IMR-90 (cell line): ENCODE measurements at places on chromosomes 4 and X. TPM values are rescaled to one million over a fixed set of nuclear protein-coding genes. Genes with fewer than 3 reads are reported as not detected.

The TLR10 gene
- not detected in 2 replicates for total RNA-seq

The COL4A5 gene
- 15.0 and 16.3 TPM in 2 replicates for total RNA-seq

The HEPH gene
- total RNA-seq: 16.4 and 23.5 TPM in 2 replicates

The CLDN2 gene
- total RNA-seq: not detected in 2 replicates

The CCSER1 gene
- not detected in 2 replicates for total RNA-seq

The BMPR1B gene
- total RNA-seq: 0.90 and 1.1 TPM in 2 replicates

The PRDM5 gene
- 10.8 and 12.8 TPM in 2 replicates for total RNA-seq

The FGFR3 gene
- total RNA-seq: 0.18 and 0.28 TPM in 2 replicates

The F8 gene
- total RNA-seq: 1.1 and 1.4 TPM in 2 replicates

The HTN3 gene
- not detected in 2 replicates for total RNA-seq

The HTN1 gene
- total RNA-seq: not detected in 2 replicates

The C4orf51 gene
- total RNA-seq: not detected in 2 replicates

The RHOXF2 gene
- total RNA-seq: not detected in 2 replicates

The MSX1 gene
- 1.1 TPM in 2 replicates for total RNA-seq

The MOSPD2 gene
- 22.2 and 27.8 TPM in 2 replicates for total RNA-seq

The HPGDS gene
- not detected in 2 replicates for total RNA-seq

The PAGE1 gene
- not detected in 2 replicates for total RNA-seq

The HELT gene
- not detected in 2 replicates for total RNA-seq

The HTRA3 gene
- 1.1 and 1.3 TPM in 2 replicates for total RNA-seq

The CENPE gene
- total RNA-seq: 14.5 and 34.2 TPM in 2 replicates

The CXorf65 gene
- total RNA-seq: not detected in 2 replicates

The GUCY1B1 gene
- 2.8 and 2.9 TPM in 2 replicates for total RNA-seq

The PFKFB1 gene
- under 0.01 TPM in 1 of 2 replicates, not detected in the other for total RNA-seq

The NKX3-2 gene
- under 0.01 TPM in 1 of 2 replicates, not detected in the other for total RNA-seq

The ADAM29 gene
- total RNA-seq: not detected in 2 replicates

The PCDH18 gene
- 108 and 119 TPM in 2 replicates for total RNA-seq

The GABRE gene
- 1.3 and 1.9 TPM in 2 replicates for total RNA-seq

The LIMCH1 gene
- 2.2 and 2.9 TPM in 2 replicates for total RNA-seq

The MAGEA3 gene
- not detected in 2 replicates for total RNA-seq

The NEIL3 gene
- 7.9 and 10.3 TPM in 2 replicates for total RNA-seq

The GYPB gene
- not detected in 2 replicates for total RNA-seq

The YTHDC1 gene
- total RNA-seq: 31.9 and 43.9 TPM in 2 replicates

The F11 gene
- not detected in 2 replicates for total RNA-seq

The CT45A1 gene
- total RNA-seq: not detected in 2 replicates

The BANK1 gene
- total RNA-seq: under 0.01 and 0.28 TPM in 2 replicates

The RTL5 gene
- total RNA-seq: 0.56 and 0.90 TPM in 2 replicates

The TMEM154 gene
- 0.18 and 0.28 TPM in 2 replicates for total RNA-seq

The CXorf49 gene
- total RNA-seq: not detected in 2 replicates

The NHSL2 gene
- 0.72 and 0.83 TPM in 2 replicates for total RNA-seq

The ERVMER34-1 gene
- not detected in 2 replicates for total RNA-seq

The SLC10A4 gene
- not detected in 2 replicates for total RNA-seq

The SSX2B gene
- total RNA-seq: not detected in 2 replicates

The UGT8 gene
- total RNA-seq: not detected in 2 replicates

The TBX22 gene
- total RNA-seq: not detected in 2 replicates

The SYN1 gene
- total RNA-seq: under 0.01 TPM in 2 replicates

The GPR173 gene
- total RNA-seq: 0.90 and 1.1 TPM in 2 replicates

The DDX53 gene
- not detected in 2 replicates for total RNA-seq

The CAPN6 gene
- total RNA-seq: not detected in 2 replicates
